Activated naive CD8-positive, alpha-beta T cell treated with anti-CD3 and anti-CD28 coated beads for 36 hours (primary cell): ENCODE measurements at places on chromosomes 3 and 15.

- no peak overlapping the region for H3K4me3 ChIP-seq
- no peaks in the 10 kb centered on the region for H3K36me3 ChIP-seq
- no peak overlapping the region for H3K27ac ChIP-seq
- H3K27me3 ChIP-seq = peaks cover 7% of the 10 kb centered on the region
- DNase-seq = no peak
Measured at GRCh38 chr3:108472001-108472591, 38.3 kb downstream of the MYH15 start.

DNA sequence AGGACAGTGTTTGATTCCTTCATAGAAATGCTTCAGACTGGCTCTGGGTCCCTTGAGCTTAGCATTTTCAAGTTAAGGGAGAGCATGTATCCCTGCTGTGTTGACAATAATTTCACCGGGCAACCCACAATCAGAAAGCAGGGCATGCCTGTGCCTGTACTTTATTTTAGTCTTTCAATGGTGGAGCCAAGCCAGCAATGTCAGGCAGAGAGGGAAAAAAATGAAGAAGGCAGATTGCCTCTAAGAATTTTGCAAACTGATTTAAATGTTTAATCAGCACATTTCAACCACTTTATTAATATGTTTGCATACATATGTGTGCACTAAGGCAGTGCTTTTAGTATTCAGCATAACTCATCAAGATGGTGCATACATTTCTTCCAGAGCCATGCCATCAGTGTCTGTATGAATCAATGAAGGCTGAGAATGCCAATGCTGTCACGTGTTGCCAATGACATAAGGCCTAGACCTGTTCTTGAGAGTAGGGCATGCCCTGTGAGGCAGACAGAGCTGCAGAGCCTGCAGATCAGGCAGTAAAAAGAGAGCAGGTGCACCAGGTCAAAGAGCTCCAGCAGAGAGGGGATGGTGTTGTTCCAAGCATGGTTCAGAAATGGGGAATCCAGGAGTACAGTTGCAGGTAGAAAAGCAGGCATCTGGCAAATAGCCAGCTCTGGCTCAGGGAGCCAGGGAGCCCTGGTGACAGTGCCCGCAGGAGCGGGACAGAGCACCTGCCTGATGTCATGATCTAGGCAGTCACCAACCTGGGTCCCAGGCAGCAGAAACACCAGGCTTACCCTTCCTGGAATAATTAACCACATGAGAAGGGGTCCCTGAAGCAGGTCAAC, 508.5 kb downstream of the GABRG3 start:
- DNase-seq = no peak
- H3K4me1 ChIP-seq = no peaks in the 10 kb centered on the region
- no peak overlapping the region for H3K4me3 ChIP-seq
- H3K27ac ChIP-seq = no peak overlapping the region
- no peaks in the 10 kb centered on the region for H3K36me3 ChIP-seq

GRCh38 chr15:93803421-93804152, 427.8 kb upstream of the MCTP2 start:
- no peaks in the 10 kb centered on the region for H3K27me3 ChIP-seq
- H3K4me3 ChIP-seq = no peak overlapping the region
- H3K36me3 ChIP-seq = no peaks in the 10 kb centered on the region
- no peak for DNase-seq
- no peaks in the 10 kb centered on the region for H3K4me1 ChIP-seq

DNA sequence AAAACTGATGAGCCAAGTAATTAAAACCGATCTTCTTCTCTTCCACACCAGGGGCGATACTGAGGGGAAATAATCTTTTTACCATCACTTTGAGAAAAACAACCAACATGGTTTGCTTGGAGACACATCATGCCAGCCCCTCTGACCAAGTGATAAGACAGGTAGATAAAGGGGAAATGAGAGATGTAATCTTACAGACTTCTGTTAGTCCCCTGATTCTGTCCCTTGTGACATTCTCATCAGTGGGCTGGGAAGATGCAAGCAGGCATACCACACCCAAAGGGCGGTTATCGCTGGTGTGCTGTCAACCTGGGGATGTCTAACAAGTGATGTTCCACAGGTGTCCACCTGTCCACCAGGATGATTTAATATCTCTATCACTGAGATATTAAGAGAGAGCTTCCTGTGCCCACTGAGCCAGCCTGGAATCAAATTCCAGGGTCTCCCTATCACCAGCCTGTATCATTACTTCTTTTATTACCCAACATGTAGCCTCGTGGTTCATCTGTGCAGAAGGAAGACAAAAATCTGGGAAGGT, 315.0 kb downstream of the FOXP1 start:
- H3K36me3 ChIP-seq = peaks cover 63% of the 10 kb centered on the region
- no peaks in the 10 kb centered on the region for H3K27me3 ChIP-seq

DNA sequence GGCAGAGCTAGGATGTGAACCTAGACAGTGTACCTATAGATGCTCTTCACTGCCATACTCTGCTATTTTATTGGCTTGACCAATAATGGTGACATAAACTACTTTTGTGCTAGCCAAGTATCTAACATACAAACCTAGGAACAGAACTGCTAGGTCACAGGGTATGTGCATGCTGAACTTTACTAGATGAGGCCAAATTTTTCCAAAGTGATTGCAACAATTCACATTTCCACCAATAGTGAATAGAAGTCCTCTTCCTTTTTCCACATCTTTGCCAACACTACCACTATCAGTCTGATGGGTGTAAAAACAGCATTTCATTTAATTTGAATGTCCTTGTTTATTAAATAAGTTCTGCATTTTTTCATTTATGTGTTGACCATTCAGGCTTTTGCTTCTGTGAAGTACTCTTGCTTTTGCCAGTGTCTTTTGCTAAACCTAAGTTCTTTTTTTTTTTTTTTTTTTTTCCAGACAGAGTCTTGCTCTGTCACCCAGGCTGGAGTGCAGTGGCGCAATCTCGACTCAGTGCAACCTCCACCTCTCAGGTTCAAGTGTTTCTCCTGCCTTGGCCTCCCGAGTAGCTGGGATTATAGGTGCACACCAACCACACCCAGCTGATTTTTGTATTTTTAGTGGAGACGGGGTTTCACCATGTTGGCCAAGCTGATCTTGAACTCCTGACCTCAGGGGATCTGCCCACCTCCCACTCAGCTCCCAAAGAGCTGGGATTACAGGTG, 54.1 kb downstream of the DCAF1 start:
- H3K4me1 ChIP-seq = peaks cover 26% of the 10 kb centered on the region
- H3K27me3 ChIP-seq = no peaks in the 10 kb centered on the region
- no peak for DNase-seq
- H3K36me3 ChIP-seq = peaks cover 27% of the 10 kb centered on the region

DNA sequence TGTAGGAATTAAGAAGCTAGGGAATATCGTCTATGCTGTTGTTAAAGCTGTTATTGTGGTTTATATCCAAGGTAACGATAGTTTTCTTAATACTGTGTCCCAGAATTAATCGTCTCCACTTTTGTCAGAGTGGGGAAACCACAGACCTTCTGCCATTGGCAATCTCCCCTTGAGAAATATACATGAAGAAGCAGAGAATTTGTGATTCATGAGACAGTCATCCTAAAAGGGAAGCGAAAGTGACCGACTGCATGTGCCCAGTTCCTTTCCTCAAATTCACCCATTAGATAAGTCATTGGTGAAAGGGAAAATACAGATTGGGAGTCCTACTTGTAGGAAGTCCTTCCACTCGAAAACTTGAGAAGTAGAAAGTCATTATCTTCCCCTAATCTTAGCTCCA, 26.6 kb downstream of the DIPK2A start:
- H3K4me1 ChIP-seq = no peaks in the 10 kb centered on the region
- DNase-seq = no peak
- no peak overlapping the region for H3K27ac ChIP-seq
- no peaks in the 10 kb centered on the region for H3K27me3 ChIP-seq

- H3K4me1 ChIP-seq = peaks cover 13% of the 10 kb centered on the region
- H3K36me3 ChIP-seq = no peaks in the 10 kb centered on the region
- peak overlapping the region; percentile 73 for H3K27ac ChIP-seq
- peak; percentile 69 for DNase-seq
- peaks cover 31% of the 10 kb centered on the region for H3K27me3 ChIP-seq
Measured at GRCh38 chr3:197456261-197457091, 99.3 kb downstream of the BDH1 start.

- H3K4me3 ChIP-seq = no peak overlapping the region
- H3K4me1 ChIP-seq = no peaks in the 10 kb centered on the region
- DNase-seq = no peak
- H3K27ac ChIP-seq = no peak overlapping the region
- H3K36me3 ChIP-seq = no peaks in the 10 kb centered on the region
Measured at GRCh38 chr15:31086344-31086743, 15.2 kb downstream of the TRPM1 start.
